ENCODE measurements at places on chromosomes 2 and 18. TPM values are rescaled to one million over a fixed set of nuclear protein-coding genes. Genes with fewer than 3 reads are reported as not detected.

DNA sequence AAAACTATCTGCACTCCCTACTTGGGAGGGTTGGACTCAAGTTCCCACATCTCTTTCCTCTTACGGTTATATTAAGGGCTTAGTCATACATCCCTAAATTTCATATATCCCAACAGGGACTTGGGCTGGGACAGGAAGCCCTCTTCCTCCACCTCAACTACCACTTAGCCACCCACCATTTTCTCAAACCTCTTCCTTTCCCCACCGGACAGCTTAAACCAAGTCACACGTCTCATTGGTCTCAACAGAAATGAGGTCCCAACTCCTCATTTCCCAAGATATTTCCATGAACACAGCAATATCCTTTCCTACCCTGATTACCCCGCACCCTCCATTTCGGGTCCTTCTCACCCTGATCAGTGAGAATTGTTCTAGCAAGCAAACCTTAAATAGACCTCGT lies 736 bp downstream of the ZSCAN30 start:
- no peak for DNase-seq

DNA sequence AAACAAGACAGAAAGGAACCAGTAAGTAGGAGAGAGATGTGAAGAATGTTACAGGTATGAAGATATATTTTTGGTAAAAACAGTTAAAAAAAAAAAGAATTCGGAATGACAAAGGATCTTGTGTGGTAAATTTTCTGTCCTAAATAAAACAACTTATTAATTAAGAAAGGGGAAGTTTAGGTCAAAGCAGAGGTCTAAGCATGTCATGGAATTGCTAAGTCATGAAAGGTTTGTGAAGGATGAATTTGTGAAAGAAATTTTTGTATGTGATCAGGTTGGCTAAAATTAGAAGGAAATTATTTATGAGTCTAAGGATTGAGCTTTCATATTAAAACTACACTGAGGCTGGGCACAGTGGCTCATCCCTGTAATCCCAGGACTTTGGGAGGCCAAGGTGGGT lies 11.1 kb upstream of the ALPG start:
- DNase-seq: no peak

DNA sequence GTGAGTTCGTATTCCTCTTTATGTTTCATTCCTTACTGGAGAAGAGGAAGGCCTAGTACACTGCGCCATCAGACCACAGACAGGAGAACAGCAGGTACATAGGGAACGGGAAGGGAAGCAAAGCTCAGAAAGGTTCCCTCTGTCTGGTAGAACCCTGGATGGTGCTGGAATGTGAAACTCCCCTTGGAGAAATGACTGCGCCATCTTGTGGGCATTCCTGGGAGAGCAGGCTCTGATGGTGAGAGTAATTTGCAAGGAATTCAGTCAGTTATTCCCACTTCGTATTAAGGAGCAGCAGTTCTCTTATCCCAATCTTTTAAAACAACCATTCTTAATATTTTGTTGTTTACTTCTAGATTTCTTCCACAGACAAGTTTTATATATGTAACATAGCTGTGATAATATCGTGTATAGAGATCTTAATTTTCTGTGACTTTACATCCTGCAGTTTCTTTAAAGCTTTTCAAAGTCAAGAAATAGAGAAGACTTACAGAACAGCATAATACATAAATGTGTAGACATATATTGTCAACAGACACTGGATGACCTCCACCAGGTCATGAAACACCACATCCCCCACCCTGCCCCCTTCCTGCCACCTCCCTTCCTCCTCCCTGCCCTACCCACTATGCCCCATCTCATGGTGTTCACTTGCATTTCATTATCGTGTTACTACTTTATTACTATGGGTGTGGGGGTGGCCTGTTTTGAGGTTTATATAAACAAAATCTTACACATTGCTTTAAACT lies 83.9 kb downstream of the ARHGEF4 start:
- DNase-seq: no peak

DNA sequence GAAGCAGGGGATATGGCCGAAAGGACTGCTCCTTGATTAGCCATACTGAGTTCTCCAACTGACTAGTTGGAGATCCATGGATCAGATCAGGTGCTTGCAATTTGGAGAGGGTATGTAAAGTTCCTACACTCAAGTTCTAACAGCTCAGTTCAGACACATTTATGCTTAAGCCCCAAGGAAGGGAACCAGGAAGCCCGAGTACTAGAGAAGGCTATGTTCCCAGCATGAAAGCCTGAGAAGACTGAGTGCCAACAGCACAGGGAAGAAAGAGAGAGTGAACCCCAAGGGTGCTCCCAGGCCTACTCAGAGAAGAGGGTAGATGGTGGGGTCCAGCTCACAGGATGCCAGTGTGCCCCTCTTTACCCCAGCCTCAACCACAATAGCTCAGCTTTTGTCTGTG lies 16.1 kb upstream of the SPTBN1 start:
- DNase-seq: no peak

DNA sequence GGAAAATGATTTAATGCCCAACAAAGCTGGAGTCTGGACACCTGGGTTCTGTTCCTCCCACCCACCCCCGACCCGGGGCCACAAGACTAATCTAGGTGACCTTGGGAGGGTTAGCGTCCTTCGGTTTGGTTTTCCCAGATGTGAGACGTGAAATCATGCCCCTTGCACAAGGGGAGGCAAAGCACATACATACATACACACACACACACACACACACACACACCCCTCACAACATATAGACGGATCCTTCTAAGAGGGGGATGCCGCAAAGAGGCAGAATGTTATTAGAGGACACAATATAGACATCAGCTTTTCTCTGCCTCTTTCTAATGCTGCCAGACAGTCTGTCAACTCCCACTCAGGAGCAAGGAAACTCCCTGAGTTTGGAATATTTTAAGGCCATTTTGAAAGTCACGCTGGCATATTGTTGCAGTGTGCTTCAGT lies 616 bp upstream of the RBMS1 start:
- DNase-seq: no peak

DNA sequence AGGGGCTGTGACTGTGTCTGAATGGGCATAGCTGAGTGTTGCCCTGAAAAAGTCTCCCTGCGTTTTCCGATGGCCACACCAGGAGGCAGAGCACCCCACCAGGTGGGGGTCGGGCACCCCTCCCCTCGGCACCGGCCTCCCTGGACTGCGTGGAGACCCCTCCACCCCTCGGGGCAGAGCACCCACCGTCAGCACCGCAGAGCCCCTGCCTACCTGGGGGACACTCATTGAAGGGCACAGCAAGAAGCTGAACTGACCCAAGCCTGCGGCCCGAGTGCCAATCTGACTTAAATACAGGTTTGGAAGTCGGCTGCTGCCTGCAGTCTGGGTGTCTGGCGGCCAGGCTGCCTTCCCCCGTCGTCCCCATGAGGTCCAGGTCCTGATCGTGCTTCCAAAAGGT lies 69.9 kb downstream of the KCNG2 start:
- DNase-seq: no peak

The DSG4 gene
- not detected for total RNA-seq

DNA sequence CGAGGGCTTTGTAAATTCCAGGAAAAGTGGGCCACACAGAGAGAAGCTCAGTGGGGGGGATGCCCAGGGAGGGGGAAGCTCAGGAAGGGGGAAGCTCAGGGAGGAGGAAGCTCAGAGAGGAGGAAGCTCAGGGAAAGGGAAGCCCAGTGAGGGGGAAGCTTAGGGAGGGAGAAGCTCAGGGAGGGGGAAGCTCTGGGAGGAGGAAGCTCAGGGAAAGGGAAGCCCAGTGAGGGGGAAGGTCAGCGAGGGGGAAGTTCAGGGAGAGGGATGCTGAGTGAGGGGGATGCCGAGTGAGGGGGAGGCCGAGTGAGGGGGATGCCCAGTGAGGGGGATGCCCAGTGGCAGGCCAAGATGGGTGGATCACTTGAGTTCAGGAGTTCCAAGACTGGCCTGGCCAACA lies 821 bp upstream of the CHRNG start:
- peak; percentile 47 for DNase-seq

- DNase-seq: no peak
Observed at GRCh38 chr2:120347396-120348060, 1.6 kb downstream of the INHBB start.

DNA sequence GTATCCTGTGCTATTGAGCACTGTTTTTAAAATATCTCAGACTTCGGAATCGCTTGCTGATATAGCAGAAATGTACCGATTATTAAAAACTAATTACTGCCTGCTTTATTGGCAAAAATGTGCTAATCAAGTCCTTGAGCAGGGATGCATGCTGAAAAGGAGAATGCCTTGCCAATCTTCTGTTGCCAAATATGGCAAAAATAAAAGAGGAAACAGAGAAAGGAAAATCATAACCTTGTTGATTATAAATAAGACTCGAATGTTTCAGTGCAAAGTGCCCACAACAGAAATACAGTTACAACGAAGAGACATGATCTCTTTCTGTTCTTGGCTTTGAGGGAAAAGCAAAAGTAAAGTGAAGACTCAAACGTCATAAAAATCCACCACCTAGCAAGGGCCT lies 248.5 kb downstream of the TMEM182 start:
- no peak for DNase-seq

The DYSF gene
- total RNA-seq: 54.1 TPM

The DYNAP gene
- not detected for total RNA-seq

- no peak for DNase-seq
Observed at GRCh38 chr18:76847916-76848315, 25.6 kb downstream of the ZNF236 start.

- DNase-seq: no peak
Observed at GRCh38 chr2:149744865-149745264, 157.3 kb upstream of the MMADHC start.

- no peak for DNase-seq
Observed at GRCh38 chr2:123493687-123494086, 531.4 kb upstream of the CNTNAP5 start.

GRCh38 chr2:226584518-226585055 lies 215.0 kb downstream of the IRS1 start:
- DNase-seq: no peak

The PLEK gene
- total RNA-seq: 30.0 TPM

DNA sequence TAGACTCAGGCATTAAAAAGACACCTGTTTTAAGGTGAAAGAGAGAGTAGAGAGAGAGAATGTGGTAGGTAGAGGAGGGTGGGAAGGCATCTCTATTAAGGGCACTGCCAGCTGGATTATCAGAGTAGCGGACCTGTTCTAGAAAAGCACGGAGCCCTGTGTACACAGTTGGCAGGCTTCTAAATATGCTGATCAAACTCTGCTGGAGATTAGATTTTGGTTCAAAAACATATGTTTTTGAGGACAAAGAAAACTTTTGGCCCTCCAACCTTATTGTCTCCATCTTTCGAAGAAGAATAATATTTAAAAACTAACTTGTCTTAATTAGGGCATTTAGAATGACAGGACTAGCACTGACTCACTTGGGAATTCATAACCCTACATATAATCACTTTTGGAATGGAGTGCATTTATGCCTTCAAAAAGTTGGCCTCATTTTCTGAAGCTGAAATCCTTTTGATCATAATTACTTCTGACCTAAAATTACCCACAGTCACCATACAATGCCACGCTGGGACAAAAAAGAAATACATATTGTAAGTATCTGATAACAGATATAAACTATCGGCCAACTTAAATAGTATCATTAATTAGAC lies 254.6 kb downstream of the MEIS1 start:
- no peak for DNase-seq

DNA sequence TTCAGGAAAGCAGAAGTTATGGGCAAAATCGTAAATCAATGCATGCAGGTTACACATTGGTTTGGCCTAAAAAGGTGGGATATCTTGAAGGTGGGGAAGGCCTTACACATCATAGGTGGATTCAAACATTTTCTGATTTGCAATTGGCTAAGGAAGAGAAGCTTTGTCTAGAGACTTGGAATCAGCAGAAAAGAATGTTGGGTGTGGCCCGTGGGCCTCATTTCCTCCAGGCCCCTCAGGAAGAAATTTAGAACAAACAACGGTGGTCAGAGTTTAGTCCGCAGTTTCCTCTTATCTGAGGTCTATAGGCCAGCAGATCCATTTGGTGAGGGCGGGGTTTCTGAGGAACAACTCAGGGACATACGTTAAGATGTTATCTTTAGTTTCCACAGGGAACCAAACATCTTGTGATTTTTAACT lies 50.9 kb upstream of the AFF3 start:
- no peak for DNase-seq

GRCh38 chr2:58448065-58448507 lies 207.0 kb upstream of the FANCL start:
- DNase-seq: no peak

DNA sequence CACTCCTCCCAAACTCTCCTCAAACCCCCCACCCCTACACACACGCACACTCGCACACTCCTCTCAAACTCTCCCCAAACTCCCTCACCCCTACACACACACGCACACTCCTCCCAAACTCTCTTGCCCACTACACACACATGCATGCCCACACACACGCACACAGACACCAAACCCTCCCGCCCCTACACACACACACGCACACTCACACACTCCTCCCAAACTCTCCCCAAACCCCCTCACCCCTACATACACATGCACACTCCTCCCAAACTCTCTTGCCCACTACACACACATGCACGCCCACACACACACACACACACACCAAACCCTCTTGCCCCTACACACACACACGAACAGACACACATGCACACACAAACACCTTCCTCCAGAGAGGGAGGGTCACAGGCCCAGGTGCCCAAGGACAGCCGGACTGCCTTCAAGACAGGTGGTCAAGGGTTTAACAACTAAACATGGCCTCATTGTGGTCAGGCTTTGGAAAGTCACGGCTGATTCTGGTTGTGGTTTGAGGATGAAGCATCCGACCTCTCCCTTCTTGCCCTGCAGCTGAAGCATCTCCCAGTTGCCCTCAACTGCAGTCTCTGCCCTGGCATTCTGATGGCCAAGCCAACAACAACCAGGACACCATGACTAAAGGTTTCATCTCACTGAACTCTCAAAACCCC lies 72.3 kb upstream of the SNTG2 start:
- DNase-seq: peak; percentile 51

DNA sequence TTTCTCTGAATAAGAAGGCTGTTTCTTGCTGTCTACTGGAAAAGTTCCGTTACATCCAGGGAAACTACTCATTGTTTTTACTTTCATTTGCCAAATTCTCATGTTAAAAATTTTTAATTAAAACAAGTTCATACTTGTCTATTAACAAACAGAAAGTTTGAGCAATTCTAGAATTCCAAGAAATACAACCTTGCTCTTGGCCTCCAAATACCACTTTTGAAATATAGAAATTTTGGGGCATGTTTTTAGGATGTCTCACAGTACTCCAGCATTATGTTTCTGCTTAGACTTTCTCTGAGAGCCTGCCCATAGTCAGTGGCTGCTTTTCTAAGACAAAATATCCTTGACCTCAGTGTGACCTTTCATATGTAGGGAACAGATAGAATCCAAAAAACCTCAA lies 228.7 kb upstream of the RND3 start:
- no peak for DNase-seq

GRCh38 chr2:106094131-106094841 lies 99.8 kb downstream of the UXS1 start:
- DNase-seq: no peak

The PAX8 gene
- total RNA-seq: 5.3 TPM

DNA sequence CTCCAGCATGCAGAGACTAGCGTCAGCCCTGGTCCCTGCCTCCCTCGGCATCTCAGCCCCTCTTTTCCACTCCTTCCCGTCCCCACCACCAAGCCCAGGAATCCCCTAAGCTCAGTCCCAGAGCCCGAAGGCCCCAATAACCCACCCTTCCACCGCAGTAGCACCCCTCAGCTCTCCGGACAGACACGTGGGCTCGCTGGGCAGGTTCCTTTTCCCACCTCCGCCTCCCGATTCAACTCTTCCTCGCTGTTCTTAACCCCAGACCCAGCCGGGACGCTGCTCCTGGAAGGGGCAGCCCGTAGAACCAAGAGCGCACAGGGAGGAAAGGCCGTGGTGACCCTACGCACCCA lies 1.4 kb downstream of the IHH start:
- DNase-seq: no peak

- DNase-seq: no peak
Observed at GRCh38 chr2:28394331-28394877, 1.7 kb downstream of the FOSL2 start.

The SEMA4F gene
- 6.6 TPM for total RNA-seq

The TRIM43 gene
- not detected for total RNA-seq
